ENCODE measurements at places on chromosomes 2 and 18.

- no peak for DNase-seq
Measured at GRCh38 chr2:238233625-238234024, 6.2 kb downstream of the HES6 start.

- DNase-seq, result peak; percentile 15
Measured at GRCh38 chr2:32418778-32419177, 62.0 kb downstream of the BIRC6 start.

DNA sequence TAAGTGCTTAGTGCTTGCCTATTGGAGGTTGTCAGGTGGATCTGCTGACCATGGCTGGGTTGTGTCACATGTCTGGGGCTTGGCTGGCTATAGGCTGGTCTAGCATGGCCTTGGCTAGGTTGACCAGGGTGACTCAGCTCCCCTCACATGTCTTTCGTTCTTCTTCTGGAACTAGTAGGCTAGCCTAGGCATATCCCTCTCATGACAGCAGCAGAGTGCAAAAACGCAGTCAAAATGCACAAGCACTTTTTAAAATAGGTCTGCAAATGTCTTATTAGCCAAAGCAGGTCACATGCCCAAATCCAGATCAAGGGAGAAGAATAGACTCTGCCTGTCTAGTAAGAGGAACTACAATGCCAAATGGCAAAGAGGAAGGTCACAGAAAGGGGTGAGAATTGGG lies 179.7 kb upstream of the ACVR2A start:
- no peak for DNase-seq

DNA sequence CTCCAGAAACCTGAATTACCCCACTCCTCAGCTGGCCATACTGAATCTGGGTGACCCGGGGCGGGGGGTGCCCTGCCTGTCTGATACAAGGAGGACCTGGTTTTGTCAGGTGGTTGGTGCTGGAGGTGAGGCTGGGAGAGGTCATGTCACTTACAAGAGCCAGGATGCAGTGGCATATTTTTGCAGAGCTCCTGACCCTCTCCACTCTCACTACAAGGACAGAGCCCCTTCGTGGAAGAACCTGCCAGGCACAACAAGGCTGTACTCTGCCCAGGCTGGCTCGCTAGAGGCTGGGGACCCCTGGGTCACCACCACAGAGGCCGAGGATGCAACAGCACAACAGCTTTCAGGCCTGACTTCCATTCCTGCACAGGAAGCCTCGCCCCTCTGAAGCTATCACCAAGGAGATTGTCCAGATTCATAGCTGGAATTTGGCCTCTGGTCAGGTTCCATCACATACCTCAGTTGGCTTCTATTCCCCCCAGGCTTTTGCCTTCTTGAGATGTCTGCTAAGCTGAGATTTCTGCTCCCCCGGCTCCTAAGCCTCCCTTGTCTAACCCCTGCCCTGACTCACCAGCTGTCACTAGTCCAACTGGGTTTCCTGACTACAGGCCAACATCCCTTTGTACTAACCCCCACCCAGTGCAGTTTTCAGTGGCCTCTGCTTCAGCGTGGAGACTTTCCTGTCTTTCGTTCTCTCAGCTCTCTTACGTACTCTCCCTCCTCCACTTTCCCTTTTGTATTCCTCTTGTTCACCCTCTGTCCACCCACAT lies 132.5 kb upstream of the EPAS1 start:
- DNase-seq, result peak; percentile 94

DNA sequence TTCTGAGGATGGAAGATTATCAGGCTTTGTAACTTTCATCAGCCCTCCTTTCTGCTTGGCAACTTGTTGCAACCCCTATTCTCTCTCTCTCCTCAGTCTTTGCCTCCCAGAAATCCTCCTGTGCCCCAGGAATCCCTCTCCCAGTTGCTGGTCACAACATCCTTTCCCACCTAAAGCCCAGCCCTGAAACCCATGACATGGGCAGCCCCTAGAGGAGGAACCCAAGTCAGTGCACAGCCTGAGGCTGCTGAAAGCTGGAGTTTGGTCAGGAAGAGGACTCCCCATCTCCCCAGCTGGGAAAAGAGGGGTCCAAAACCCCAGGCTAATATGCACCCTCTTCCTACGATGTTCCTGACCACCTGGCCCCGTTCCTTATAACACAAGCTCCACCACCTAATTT lies 29.5 kb downstream of the PKDCC start:
- DNase-seq, result no peak

DNA sequence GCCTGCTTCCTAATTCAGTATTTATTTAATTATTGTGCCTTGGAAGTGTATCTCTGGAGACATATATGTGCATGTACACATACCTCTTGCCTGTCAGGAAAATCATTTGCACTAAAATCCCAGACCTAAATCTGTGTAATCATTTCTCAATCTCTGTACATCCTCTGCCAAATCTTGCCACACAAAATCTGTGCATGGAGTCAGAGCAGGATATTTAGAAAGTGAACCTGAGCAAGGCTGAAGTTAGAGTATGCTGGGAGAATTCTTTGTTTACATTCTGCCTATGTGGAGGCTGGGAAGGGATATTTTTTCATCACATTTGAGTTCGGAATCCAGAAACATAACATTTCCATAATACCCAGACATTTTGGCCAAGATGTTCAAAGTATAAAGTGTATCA lies 9.3 kb downstream of the XRCC5 start:
- no peak for DNase-seq

DNA sequence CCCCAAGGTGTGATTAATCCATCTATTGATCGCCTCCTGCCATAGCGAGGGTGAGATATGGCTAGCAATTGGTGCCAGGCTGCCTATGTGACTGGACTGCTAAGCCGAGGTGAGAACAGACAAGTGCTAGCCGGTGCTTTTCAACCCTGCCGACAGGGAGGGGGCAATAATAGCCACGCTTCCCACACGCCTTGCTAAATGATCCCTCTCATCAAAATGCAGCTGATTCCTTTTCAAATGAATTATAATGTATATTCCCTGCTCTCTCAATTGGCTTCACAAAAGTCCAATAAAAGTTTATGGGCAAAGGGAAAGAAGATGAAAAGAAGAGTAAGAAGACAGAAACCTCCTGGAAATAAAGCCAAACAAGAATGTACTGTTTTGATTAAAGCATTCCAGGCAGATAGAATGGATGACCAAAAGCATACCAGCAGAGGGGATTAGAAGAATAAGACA lies 235.6 kb downstream of the ICOS start:
- DNase-seq, result no peak

DNA sequence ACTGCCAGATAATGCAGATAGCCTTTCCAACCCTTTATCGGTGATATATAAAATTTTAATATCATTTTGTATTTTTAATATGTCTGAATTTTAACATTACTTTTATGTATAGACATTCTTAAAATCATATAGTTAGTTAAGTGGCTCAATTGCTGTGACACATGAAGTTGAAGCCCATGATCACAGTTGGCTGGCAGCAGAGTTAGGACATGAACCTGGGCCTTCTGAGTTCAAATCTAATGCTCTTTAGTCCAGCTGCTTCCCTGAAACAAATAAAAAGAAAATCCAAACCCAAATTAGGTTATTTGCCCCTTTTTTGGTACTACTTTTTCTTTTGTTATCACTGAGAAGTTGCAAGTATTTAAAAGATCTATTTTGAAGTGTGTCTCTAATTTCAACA lies 5.6 kb downstream of the ELP2 start:
- DNase-seq, result no peak

- no peak for DNase-seq
Measured at GRCh38 chr2:12168791-12169388, 422.5 kb downstream of the LPIN1 start.

DNA sequence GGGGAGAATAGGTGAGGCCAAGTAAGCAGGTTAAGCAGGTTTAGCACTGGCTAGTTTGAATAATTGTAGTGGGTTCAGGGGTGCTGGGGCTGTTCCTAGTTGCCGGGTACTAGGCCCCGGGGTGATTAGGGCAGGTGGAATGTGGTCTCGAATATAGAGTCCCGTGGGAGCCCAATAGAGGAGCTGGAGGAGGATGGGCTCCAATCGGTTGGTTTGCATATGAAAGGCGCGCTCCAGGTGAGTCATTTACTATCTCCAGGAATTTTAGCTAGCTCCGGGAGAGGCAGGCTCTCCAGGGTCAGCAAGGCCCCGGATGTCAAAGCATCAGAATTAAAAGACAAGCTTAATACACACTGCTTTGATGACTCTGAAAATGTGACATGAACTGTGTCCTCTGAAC lies 304.0 kb downstream of the ZNF521 start:
- no peak for DNase-seq

GRCh38 chr18:33851546-33852078 lies 273.6 kb downstream of the ASXL3 start:
- DNase-seq, result no peak

- DNase-seq, result no peak
Measured at GRCh38 chr2:29449499-29449898, 334.3 kb downstream of the CLIP4 start.

DNA sequence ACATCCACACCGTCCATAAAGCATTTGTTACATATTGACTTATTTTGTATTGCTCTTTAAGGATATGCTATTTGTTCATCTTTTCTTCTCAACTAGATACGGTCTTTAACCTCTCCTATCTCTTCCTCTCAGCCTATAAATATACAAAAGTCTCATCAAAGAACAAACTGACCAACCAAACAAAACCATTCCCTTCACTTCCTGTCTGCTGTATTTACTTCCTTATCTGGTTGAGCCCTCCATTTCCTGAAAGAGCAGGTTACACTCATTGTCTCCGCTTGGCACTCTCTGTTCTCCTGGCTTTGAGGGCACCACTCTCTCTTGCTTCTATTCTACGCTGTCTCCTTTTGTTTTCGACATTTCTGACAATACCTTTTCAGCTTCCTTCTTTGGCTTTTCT lies 431.9 kb upstream of the TCF4 start:
- no peak for DNase-seq

DNA sequence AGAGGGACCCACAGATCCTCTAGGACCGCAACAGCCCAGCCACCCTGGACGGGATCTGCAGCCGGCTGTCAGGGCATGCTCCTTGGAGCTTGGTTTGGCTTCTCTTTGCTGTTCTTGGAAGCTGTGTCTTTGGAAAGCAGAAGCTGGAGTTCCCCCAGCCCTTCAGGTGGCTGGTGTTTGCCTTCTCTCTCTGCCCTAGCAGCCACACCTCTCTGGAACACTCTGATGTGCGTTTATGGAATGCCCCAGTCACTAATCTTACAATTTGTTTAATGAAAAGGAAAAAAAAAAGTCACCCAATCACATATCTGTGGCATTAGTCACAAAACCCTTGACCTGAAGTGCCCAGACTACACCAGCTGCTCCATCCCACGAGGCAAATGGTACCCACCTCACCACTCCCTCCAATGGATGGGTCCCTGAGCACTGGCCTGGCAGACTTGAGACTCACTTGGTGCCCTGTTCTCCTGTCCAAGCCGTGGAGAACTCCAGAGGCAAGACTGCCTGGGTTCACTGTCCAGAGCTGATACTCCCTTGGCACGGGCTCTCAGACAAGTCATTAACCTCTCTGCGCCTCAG lies 70.2 kb upstream of the DAPL1 start:
- DNase-seq, result no peak

- no peak for DNase-seq
Measured at GRCh38 chr2:132037527-132038178, 124.1 kb downstream of the ANKRD30BL start.

DNA sequence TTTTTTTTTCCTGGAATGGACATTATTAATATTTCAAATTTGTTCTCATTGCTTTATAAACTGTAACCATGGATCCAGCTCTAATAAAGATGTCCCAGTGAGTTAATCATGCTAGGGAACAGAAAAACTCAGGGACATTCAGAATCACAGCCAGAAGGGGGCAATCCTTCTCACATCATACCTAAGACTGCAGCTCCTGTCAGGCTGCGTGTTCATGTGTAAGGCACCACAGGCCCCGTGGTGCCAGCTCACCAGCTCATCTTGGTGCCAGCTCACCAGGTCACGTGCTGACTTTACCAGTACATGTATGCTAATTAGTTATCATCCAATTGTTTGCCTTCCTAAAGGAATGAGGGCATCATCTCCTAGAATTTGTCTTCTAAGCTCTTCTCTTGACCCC lies 84.7 kb upstream of the NEDD4L start:
- DNase-seq, result peak; percentile 5

- no peak for DNase-seq
Measured at GRCh38 chr18:72114801-72115594, 429.1 kb downstream of the CBLN2 start.

GRCh38 chr18:10319026-10319425 lies 135.4 kb upstream of the APCDD1 start:
- no peak for DNase-seq

- no peak for DNase-seq
Measured at GRCh38 chr2:8486141-8486540, 195.7 kb upstream of the ID2 start.

DNA sequence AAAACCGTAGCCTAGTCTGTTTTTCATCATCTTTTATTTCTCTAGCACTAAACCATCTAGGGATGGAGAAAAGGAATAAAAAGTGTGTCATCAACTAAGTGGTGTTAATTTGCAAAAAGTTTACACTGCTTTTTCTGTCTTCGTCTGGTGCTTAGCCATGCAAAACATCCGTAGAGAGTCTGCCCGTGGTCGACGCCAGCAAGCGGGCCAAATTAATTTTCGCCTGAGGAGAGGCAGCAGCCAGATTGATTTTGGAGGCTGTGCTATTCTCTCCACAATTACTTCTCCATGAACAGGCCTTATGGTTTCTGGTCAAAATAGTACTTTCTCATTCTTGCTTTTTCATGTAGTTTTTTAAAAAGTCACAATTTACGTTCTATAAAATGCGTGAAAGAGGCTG lies 46.3 kb downstream of the TNFRSF11A start:
- DNase-seq, result no peak

DNA sequence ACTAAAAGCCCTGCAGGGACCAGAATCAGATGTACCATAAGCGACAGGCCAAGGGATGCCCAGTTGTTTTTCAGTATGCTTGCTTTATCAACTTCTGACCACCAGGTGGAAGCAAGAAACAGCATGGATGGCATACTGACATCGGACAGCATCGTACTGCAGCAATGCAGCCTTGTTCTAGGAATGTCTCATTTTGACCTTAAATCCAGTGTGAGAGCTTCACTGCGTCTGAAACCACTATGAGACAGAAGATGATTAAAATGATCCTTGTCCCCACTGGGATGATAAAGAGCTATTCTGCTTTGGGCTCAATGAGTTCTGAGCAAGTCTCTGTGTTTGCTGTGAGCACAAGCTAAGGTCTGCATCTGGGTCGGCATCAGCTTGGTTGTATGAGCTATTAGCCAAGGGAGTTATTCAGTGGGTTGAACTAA lies 54.3 kb downstream of the CDK15 start:
- DNase-seq, result peak; percentile 67

GRCh38 chr2:10385501-10385900 lies 62.6 kb downstream of the ODC1 start:
- DNase-seq, result no peak

DNA sequence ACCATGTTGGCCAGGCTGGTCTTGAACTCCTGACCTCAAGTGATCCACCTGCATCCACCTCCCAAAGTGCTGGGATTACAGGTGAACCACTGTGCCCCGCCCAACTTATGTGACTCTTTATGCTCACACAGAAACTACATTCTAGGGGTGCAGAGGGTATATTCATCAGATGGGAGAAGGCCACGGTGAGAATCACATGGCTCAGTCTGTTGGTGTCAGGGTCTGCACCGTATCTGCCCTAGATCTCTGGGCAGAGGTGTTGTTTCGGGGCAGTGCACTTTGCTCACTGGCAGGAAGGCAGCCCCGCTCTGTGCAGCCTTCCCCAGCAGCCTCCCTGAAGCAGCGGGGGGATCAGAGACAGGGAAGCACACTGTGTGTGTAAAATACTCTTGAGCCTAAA lies 76.4 kb downstream of the SH3RF3 start:
- DNase-seq, result no peak

Measured in fibroblast of skin of left biceps (primary cell).